ENCODE measurements at places on chromosomes 5 and 9.

- no peak for DNase-seq
Measured at GRCh38 chr9:125183054-125183453, 6.5 kb downstream of the PPP6C start.

DNA sequence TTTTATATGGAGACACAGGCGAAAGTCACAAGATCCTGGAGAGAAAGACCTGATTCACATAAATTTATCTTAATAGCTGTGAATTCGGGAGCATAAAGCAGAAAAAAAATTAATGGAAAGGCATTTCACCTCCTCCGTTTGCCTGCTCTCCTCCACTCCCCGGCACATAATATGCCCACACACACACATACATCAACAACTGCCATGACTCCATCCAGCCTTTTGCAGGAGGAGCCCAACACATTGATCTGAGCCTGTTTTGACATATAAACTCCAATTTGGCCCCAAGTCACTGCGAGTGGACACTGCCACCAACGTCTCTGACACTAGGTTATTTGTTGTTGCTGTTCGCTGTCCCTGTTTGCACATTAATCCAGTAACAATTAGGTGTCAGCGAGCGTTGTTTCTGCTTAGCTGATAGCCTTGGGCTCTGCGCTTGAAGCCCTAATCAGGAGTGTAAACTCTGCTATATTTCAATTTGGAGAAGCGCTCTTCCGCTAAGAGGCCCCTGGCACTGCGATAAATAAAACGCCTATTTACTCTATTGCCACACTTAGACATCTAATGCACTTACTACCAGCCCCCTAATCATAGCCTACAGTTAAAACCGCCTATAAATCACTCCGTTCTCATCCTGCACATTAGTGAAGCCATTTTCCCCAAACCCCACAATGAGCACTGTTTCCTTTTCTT, 195.8 kb upstream of the TBCA start:
- no peak for DNase-seq

DNA sequence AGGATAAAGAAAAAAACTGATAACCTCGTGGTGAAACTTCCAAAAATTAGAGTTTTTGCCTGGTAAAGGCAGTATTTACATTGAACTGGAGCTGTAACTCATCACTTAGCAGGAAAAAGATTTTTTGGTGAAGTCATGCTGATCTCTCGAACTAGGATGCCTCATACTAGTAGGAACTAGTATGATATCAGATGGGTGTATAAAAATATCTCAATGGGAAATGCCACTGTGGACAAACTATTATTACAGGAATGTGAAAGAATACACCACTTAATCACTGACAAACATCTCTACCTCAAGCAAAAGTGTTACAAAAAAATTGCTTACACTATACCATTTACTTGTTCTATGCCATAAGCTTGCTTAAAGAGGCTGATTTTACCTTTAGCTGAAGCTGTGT, 28.4 kb downstream of the RFX3 start:
- no peak for DNase-seq

GRCh38 chr5:124810396-124811006, 64.1 kb upstream of the ZNF608 start:
- DNase-seq: no peak

DNA sequence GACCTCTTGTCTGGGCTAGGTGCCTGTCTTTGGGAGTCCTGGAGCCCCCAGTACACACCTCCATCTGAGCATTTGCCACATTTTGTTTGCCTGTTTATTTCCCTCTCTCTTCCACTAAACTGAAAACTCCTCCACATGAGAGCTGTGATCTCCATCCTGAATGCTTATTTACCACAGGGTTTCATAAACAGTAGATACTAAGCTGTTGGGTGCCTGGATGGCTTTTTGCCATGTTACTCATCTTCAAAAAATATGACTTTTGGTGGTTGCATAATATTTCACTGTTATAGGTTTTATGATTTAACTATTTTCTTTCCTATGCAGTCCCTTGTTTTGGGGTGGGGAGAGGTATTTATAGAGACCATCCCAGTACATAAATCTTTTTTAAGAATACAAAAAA, 99.6 kb downstream of the APBA1 start:
- DNase-seq: no peak

Data from stimulated activated CD4-positive, alpha-beta T cell treated with anti-CD3 and anti-CD28 coated beads, Interleukin-2, amount 100 ng/mL, for 4 hours (primary cell).